NT2/D1 (cell line): ENCODE measurements at places on chromosomes 5 and 9.

DNA sequence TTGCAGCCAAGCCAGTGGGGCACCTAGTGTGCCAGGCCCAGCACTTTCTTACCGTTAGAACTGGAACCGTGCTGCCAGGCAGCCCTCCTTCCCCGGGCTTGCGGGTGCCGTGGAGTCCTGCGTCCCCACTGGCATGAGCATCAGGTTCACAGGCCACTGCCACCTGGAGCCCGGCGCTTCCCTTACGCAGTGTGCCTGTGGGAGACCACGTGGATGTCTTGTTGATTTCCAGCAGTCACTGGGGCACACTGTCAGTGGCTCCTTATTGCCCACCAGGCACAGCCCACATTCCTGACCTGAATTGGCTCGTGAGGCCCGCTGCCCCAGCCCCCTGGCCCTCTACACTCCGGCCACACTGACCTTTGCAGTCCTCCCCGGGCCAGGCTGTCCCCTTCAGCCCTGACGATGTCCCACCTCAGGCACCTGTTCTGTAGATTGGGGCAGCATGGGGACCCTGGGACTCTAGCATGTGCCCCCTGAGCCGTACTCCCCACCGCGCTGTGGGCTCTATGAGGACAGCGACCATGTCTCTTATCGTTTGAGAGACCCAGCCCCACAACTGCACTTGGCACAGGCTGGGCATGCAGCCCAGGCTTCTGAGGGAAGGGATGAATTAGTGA lies 10.4 kb upstream of the CEL start:
- no peak for DNase-seq

DNA sequence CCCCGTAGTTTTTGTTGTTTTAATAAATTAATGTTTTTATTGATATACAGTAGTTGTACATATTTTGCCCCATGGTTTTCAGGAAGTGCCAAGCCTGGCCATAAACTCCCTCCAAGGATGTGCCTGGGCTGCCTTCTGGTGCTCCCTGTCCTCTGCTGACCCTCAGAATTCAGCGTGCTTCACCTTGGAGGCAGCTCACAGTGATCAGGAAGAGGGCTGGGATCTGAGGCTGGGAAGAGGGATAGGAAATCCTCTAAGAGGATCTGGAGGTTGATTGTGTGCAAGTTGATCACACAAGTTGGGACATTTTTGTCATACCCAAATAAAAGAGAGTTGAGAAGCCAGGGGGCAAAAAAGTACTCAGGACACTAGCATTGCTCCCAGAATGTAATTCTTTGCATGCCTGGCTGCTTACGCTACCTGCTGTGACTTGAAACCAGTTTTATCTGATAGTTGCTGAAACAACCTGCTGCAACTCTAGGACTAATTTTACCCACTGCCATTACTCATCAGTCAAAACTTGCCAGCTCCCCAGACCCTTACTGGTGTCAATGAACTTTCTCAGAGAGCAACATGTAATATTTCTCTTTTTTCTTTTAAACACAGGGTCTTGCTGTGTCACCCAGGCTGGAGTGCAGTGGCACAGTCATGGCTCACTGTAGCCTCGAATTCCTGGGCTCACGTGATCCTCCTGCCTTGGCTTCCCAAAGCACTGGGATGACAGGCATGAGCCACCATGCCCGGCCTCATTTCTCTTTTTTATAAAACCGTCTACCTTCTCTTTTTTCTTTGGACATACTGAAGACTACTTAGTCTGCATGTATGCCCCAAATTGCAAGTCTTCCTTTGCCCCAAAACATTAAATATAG lies 29.0 kb downstream of the PDE6A start:
- no peak for DNase-seq

DNA sequence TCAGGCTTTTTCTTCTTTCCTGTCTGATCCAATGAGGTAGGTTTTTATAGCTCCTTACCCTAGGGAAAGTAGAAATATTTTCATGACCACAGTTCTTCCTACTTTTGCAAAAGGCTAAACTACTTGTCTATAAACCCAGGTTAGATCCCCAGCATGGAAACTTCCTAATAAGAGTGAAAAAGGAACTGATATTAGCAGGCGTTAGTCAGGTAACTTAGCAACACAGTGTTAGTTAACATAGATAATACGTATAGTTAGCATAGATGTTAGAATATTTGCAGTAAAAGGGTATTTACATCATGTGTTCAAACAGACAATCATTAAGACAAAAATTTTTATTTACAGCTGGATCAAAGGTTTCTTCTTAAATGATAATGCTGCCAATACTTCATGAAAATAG lies 162.9 kb upstream of the DAB2 start:
- DNase-seq, result no peak

- no peak for DNase-seq
Observed at GRCh38 chr5:123665822-123666371, 153.9 kb downstream of the CSNK1G3 start.

DNA sequence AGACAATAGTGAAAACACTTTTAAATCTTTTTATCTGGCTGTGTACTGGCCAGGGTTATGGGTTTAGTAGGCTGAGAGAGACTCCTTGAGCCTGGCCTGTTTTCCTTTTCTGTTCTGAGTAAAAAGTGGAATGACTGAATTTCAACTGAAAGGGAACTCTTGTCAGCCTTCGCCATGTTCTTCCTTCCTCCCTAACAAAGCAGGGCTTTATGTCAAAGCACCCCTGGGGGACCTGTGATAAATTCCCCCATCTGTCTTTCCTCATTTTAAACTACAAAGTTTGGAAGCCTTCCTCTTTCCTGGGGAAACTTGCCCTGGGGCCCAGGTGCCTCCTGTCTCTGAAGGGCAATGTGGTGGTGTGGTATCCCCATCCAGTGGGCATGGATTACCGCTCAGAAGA lies 29.7 kb downstream of the LARP1 start:
- DNase-seq, result no peak

DNA sequence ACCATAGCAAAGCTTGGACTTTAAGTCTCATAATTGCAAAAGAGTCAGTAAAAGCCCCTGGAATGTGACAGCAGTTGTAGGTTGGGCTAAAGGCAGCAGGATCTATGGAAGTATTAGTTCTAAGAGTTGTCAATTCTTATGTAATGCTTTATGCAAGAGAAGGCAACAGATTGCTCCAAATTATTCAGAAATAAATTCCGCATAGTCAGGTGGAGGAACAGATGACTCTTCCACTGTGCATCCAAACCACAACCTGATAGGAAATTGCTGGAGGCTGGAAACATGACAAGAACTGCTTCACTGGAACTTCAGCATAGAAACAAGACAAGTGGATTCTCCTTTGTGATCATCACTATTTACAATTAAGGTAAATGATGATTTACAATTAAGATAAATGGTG lies 101.0 kb downstream of the STARD4 start:
- no peak for DNase-seq

DNA sequence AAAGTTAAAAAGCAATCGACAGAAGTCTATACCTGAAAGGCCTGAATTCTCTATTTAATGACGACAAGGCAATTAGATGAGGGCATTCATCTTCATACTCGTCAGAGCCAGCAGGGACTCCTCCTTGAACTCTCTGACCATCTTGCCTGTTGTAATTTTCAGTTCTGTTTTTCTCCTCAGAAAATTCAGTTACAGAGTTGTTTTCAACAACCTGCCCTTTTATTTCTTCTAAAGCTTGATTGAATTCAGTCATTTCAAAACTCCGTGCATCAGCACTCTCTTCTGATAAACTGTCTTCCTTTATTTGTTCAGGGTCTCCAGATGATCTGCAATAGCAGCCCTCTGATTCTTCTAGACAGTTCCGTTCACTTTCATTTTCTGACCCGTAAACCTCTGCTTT lies 15.6 kb downstream of the RIOK2 start:
- DNase-seq, result no peak

DNA sequence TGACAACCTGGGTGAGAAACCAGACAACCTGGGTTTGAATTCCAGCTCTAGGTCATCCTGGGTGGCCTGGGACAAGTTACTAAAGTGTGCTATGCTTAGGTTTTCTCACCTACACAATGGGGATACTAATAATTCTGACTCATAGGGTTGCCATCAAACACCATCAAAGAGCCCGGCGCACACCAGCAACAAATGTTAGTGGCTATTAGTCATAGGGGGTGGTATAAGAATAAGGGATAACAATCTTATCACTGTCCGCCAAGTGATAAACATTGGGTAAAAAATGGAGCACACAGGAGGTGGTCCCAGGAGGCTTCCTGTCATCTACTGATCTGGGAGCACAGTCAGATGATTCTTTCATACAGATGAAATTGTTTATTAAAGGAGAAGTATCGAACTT lies 61.4 kb upstream of the AFAP1L1 start:
- DNase-seq, result no peak

DNA sequence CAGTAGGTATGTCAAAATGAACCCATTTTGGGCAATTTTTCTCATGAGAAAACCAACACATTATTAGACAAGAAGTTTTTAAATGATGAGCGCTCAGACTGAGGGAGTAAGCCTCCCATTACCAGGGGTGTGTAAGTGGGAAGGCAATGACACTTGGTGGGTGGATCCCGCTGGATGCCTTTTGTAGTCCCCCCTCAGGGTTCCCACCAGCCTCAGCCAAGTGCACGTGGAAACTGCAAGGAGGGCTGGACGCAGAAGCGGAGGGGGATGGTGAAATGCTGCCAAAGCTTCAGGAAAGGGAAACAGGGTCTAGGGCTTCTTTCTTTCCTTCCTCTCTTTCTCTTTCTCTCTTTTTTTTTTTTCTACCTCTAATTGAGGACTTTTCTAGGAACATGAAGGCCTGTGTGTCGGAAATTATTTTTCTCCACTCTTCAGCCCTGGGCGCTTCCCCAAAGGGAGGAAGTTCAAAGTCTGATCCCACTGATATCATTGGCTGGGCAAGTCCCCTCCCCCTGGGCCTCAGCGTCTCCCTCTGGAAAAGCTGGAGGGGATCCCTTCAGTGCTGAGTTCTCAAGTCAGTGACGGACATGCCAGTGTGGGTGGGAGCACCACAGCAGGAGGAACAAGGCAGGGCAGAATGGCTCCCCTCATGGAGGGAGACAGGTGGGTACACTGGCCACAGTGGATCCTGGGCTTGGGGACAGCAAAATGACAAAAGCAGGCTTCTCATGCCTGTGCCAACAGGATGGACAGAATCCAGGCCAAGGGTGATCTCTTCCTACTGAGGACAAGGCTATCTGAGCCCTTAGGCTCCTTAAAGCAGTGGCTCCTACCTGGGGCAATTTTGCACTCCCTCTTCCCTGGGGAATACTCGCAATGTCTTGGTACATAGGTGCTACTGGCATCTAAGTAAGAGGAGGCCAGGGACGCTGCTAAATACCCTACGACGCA lies 23.9 kb upstream of the SLC25A51 start:
- DNase-seq, result no peak

DNA sequence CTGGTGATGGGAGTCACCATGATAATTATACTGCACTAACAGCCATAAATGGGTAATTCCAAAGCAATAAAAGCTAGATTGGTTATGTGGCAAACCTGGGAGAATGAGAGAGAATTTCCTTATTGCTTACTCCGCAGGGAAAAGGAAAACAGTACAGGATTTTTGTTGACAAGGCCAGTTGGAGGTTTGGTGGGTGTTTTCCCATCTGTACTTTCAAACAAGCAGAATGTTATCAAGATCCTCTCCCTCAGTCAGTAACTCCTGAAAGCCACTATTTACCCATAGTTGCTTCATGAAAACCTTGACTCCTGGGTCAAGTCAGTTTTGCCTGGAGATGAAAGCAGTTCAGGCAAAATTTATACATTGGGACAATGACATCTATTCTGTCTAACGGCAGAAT lies 26.4 kb downstream of the IL9 start:
- DNase-seq, result no peak

- no peak for DNase-seq
Observed at GRCh38 chr9:98789483-98790133, 6.7 kb downstream of the ANKS6 start.

GRCh38 chr9:37989701-37990100 lies 79.3 kb downstream of the SHB start:
- no peak for DNase-seq

GRCh38 chr9:33787839-33788238 lies 7.5 kb upstream of the PRSS3 start:
- no peak for DNase-seq

- DNase-seq, result no peak
Observed at GRCh38 chr5:33611877-33612276, 171.1 kb downstream of the TARS1 start.

- DNase-seq, result peak; percentile 40
Observed at GRCh38 chr5:19047277-19047676, 940.7 kb downstream of the CDH18 start.

DNA sequence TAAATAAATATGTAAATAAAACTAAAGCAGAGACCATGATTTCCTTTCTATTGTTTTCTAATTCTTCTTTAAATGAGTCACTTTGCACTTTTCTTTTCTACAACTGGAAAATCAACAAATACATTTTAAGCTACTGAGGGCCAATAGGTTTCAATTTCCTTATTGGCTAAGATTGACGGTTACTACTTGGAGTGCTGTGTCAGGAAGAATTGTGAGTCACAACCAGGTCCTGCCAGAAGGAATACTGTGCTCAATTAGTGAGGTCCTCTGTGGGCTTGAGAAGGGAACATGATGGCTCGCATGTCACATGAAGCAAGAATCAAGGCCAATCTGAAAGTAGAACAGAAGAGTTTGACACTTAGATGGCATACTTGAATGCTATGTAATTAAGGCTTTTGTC lies 110.8 kb downstream of the HMHB1 start:
- no peak for DNase-seq

GRCh38 chr5:131720714-131721113 lies 76.1 kb downstream of the FNIP1 start:
- DNase-seq, result no peak

DNA sequence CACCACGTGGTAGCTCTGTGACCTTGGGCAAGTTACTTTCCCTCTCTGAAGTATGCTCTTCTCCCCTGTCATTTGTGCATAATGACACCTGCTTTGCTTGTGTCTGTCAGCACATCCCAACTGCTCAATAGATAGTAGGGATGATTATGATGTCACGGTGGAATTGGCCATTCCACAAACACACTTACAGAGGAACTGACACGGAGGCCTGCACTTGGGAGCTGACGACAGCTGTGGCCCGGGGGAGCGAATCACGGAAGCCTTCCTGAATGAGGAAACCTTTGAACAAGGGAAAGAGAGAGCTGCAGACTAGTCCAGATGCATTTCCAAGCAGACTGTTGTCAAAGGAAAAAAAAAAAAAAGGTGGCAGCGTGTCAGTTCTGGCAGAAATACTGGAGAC lies 21.0 kb downstream of the TLX3 start:
- DNase-seq, result no peak

DNA sequence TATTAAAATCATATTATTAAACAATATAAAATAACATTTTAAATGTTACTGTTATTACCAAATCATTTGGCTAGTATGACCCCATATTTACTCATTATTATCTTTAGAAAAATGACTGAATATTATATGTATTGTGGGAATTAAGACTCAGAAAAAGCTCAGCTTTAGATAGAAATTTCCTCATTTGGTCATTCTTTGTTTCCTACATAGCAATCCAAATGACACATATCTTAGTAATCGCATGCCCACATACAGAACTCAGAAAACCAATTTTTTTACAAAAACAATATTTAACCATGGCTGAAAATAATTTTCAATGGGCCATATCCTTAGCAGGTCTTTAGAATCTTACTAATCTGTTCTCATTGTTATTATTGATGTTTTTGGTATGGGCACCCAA lies 53.8 kb upstream of the TSLP start:
- no peak for DNase-seq

- DNase-seq, result no peak
Observed at GRCh38 chr5:80825786-80826460, 134.2 kb upstream of the RASGRF2 start.
